M059J (cell line): ENCODE measurements at places on chromosomes 4 and X. TPM values are rescaled to one million over a fixed set of nuclear protein-coding genes. Genes with fewer than 3 reads are reported as not detected.

DNA sequence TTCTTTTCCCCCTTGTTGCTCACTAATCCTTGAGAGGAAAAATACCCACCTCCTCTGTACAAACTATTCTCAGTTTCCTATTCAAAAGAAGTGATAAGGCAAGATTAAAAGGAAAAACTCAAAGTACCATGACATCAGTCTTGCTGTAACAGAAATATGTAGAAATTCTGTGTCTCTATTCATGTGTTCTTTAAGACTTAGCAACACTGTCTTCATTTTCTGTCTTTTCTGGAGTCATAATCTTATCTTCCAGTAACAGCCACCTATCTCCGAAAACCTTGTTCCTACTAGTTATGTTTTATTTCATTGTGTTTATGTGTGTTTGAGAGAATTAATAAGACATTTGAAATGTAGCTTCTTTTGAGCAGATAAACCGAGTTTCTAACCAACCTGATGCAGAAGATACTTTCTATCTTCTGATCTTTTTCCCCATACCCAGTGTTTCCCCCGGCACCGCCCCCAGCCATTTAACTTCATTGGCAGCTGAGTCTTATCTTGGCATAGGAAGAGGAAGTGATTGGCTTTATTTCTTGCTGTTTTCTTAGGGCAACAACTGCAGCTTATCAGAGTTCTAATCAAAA, 8.0 kb downstream of the FAM241A start:
- DNase-seq, result no peak

DNA sequence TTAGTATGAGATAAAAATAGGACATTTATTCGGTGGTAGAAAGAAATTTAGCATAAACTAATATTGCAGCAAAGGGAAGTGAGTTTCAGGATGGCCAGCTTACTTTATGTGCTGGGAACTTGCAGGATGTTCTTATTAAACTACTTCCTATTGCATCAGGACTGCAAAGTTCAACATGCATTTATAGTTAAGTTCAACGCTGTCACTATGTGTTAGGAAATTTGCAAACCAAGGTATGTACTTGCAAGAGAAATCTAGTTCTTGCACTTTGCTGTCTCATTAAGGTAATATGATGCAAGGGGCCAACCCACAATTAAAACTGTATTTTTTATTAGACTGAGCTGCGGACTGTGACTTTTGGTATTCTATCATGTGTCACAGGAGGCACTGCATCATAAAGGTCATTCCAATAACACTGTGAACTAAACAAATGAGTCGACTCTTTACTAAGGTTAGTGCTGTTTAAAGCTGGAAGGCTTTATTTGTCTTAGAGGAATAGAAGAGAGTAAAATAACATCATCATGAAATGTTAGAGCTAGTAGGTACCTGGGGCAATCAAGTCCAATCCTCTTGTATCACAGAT, 1525.7 kb upstream of the TENM3 start:
- DNase-seq, result no peak

DNA sequence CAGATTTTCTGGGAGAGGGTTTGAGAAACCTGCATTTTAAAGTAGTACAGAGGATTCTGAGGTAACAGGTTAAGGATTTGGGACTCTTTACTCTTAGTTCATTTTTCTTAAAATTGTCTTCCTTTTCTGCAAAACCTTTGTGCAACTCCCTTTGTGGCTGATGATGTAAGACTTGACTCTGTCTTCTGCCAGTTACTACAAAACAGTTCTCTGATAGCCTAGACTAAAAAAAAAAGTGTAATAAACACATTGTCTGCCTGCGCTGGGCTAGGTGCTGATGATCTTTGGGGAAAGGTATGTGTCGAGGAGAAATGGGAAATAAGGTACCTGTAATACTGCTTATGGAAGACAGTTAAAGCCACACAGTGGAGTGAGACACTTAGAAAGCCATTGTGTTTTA, 28.7 kb downstream of the IL13RA1 start:
- DNase-seq, result peak; percentile 12

DNA sequence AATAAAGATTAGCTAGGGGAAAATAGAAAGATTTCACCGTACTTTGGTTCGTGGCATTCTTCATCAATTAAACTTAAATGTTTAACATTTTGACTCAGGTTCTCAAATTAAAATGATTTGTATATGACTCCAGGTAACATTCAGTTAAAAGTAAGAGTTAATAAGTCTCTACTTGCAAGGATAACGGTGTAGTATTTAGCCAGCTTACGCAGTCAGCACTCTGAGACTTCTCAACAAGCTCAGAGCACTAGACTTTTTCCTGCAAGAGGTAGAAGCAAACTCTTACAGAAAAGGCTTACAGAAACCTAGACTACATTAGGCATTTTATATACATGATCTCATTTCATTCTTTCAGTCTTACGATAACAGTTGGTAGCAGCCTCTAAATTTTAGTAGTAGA, 96.4 kb upstream of the PPARGC1A start:
- no peak for DNase-seq

- no peak for DNase-seq
These were observed 229.3 kb downstream of the IDS start for GRCh38 chrX:149275836-149276235.

GRCh38 chrX:124426288-124427169, 80.2 kb downstream of the SH2D1A start:
- DNase-seq, result no peak

DNA sequence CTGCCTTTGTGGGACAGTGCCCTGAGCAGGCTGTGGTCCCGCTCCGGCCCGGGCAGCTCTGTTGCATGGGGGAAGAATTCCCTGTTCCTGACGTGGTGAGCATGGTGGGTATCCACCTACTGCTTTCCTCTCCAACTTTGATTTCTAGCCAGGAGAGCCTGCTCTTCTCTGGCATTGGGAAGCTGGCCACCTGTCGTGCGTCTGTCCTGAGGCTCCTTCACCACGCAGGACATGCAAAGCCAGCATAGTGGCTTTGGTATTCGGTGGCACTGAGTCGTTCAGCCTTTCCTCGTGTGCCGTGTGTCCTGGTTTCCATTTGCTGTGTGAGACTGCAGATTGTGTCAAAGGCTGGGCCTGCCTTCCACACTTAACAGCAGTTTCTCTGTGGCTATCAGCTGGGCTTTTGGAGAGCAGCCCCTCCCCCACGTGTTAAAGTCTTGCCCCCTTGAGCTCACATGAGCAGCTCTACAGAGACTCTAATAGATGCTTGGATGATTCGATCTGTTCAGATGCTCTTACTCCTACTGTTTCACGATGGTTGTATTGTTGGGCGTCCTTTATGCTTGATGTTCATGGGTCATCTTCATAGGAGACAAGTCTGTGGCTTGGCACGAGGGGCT, 46.3 kb upstream of the CLCN4 start:
- no peak for DNase-seq

DNA sequence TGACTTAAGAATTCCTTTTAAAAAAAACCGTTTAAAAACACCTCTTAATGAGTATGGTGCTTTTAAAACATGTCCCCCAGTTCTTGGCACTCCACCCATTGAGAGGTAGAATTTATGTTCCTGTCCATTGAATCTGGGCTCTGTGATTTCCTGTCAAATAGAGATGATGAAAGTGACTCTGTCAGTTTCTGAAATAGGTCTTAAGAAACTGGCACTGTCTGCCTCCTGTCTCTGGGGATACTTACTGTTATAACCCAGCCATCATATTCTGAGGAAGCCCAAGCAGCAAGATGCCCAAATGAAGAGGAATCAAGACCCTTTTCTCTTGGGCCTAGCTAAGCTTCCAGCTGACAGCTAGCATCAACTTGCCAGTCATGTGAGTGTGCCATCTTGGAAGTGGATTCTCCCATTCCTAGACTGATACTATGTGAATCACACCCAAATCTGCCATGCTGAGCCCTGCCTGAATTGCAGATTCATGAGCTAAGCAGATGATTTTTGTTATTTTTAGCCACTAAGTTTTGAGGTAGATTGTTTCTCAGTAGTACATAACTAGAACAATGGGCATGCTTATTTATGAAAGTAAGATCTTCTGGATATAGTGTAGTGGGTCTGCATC, 22.8 kb downstream of the C4orf54 start:
- no peak for DNase-seq

DNA sequence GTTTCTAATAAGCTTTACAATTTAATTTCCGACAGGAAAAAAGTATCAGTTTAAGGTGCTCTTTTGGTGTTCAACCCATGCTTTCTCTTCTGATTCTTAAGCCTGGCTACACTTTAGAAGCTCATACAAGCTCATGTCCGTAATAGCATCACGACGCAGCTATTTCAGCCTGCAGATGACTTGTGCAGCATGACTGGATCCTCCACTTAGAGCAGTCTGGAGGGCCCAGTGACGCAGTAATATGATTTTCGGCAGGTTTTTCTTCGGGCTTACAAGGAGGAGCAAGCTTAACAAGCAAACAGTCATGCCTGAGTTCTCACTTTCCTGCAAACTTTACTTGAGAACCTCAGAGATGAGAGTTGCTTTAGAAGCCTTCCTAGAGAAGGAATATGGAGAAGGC, 85.3 kb upstream of the MAML3 start:
- no peak for DNase-seq

DNA sequence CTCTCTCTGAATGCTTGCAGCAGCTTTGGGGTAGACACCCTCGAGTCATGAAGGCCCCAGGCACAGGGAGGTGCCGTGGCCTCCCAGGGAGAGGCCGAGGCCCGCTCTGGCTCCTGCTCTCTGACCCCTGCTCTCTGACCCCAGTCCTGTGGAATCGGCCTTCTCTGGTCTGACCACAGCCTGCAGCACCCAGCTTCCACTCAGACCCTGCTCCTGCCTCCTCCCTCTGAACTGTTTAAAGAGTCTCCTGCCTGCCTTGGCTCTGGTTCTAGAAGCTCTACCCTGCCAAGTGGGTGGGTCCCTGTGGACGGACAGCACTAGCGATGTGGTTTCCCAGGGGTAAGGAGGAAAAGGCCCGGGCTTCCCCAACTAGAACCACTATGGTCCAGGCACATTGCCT, 78.2 kb upstream of the TMEM150C start:
- no peak for DNase-seq

DNA sequence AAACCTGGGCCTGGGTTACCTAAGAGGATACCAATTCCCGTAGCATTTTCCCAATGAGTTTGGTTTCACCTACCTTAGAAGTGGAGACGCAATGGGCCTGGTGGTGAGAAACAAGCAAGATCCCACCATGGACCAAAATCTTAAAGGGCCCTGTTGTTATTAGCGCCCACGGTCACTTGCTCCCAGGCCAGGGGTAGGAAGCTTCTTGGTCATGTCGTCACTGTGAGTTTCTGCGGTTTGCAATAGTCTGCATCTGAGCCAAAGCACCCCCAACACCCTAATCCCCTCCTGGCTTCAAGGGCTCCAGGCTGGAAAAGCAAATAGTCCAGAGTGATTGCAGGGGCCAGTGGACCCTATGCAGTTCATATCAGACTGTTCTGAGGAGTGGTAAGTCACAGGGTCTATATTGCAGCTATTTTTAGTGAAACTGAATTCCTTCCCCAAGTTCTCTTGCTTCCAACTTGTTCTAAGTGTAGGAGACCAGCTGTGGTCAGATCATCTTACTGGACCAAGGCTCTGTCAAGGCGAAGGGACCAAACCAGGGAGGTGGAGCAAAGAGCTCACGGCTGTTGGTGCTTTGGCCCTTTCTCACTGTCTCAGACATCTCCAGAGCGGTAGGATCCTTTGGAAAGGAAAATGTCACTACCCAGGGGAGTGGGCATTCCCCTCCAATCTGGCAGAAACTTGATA, 307.9 kb upstream of the F9 start:
- DNase-seq, result no peak

DNA sequence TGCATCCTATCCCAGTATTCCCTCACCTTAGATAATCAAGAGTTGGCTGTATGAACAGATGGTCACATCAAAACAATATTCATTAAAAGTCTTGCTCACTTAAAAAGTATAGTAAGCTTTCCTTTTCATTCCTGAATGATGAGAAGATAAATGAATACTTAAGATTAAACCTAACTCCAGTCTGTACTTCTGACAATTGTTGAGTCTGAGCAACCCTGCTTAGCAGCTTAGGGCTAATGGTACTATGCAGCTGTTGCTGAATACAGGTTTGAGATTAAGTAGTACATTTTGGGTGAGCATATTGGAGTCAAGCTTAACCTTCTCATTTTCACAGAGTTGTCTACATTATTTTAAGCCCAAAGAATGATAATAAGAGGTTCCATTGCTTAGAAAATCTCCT, 121.7 kb upstream of the ETNPPL start:
- DNase-seq, result peak; percentile 3

- DNase-seq, result peak; percentile 46
These were observed 1.4 kb downstream of the HGFAC start for GRCh38 chr4:3442959-3443749.

- no peak for DNase-seq
These were observed 14.7 kb upstream of the NAA11 start for GRCh38 chr4:79340568-79340967.

GRCh38 chrX:17185431-17185830, 189.6 kb upstream of the NHS start:
- DNase-seq, result no peak

GRCh38 chr4:182502064-182502463, 258.9 kb downstream of the TENM3 start:
- no peak for DNase-seq

- DNase-seq, result no peak
These were observed 52.0 kb downstream of the IRF2 start for GRCh38 chr4:184422378-184422777.

GRCh38 chr4:85829276-85830051, 354.5 kb downstream of the ARHGAP24 start:
- peak; percentile 42 for DNase-seq

GRCh38 chr4:6663596-6664393, 23.3 kb downstream of the MRFAP1 start:
- no peak for DNase-seq

- DNase-seq, result peak; percentile 27
These were observed 34.5 kb upstream of the TLR2 start for GRCh38 chr4:153649572-153649991.

DNA sequence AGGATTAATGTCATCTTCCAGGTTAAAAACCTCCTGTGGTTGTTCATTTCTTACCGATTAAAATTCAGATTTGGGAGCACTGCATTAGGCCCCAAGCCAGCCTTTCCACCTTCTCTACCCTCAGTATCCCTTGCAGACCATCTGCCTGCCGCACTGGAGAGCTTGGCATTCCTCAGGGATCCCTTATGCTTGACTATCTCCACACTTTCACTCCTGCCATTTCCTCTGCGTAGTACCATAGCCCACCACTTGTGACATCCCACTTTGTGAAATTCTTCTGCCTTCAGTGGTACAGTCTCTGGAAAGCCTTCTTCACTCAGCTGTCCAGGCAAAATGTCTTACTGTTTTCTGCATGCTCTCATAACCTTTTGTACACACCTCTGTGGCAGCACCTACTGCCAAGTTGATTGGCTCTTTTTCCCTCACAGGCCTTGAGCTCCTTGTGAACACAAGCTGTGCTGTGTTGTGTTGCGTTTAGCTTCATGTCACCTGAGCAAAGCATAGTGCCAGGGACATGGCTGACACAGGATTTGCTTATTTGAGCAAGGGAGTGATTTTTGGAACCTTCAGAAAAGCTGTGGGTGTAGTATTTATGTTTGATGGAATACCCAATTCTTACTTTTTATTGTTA, 156.4 kb downstream of the ARX start:
- no peak for DNase-seq

GRCh38 chrX:50988649-50989048, 78.1 kb downstream of the BMP15 start:
- DNase-seq, result peak; percentile 36

GRCh38 chrX:50111742-50112141, 89.1 kb downstream of the AKAP4 start:
- no peak for DNase-seq

The ESX1 gene
- total RNA-seq, result not detected in 2 replicates

The NMU gene
- 5.2 and 9.6 TPM in 2 replicates for total RNA-seq

The MAP3K15 gene
- total RNA-seq, result not detected in 2 replicates

The NAP1L3 gene
- total RNA-seq, result 0.69 and 0.86 TPM in 2 replicates

The PNMA5 gene
- total RNA-seq, result not detected in 2 replicates

The PNMA6F gene
- total RNA-seq, result not detected in 2 replicates

The CYBB gene
- 0.07 TPM in 1 of 2 replicates, not detected in the other for total RNA-seq

The HTR2C gene
- total RNA-seq, result 0.76 and 0.84 TPM in 2 replicates

The GATA1 gene
- not detected in 2 replicates for total RNA-seq

The HTATSF1 gene
- 112 and 120 TPM in 2 replicates for total RNA-seq

The AMMECR1 gene
- total RNA-seq, result 18.5 and 29.5 TPM in 2 replicates
